ENCODE measurements at places on chromosomes 5 and 9. TPM values are rescaled to one million over a fixed set of nuclear protein-coding genes. Genes with fewer than 3 reads are reported as not detected.

DNA sequence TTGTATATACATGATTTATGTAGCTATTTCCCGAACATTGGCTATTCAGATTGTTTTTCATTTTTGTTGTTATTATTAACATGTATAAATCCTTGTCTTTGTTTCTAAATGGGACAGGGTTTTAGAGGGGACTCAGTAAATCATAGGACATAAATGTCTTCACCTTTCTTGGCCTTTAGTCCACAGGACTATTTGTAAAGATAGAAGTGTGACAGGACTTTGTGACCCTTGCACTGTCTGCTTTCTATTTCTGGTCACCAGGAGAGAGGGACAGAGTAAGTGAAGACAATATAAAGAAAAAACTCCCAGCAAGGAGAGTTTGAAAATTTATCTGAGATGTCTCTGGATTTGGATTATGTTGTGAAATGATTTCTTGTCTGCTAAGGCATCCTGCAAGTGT, 78.6 kb upstream of the GOLM1 start:
- H3K4me1 ChIP-seq = no peaks in the 10 kb centered on the region
- no peaks in the 10 kb centered on the region for H3K36me3 ChIP-seq
- no peak overlapping the region for H3K4me3 ChIP-seq
- H3K27ac ChIP-seq = no peak overlapping the region
- no peaks in the 10 kb centered on the region for H3K27me3 ChIP-seq

DNA sequence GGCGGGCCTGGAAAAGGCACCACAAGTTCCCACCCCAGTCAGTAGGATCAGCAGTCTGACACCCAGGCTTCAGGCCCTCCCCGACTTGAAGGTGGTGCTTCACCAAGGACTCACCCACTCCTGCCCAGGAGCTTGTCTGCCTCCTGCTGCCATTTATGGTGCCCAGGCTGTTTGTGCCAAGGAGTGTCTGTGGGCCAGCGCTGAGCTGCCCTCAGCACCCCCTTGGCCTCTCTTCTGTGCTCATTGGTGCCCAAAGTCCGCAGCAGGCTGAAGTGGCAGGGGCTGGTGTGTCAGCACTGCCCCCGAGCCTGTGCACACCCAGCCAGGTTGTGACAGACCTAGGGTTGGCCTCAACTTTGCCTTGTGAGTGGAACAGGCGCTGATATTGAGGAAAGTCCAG, 23.5 kb downstream of the JMY start:
- H3K4me1 ChIP-seq = no peaks in the 10 kb centered on the region
- no peak for DNase-seq
- no peak overlapping the region for H3K27ac ChIP-seq

- H3K4me3 ChIP-seq = no peak overlapping the region
- no peaks in the 10 kb centered on the region for H3K36me3 ChIP-seq
- no peak overlapping the region for H3K27ac ChIP-seq
- no peak for DNase-seq
Observed at GRCh38 chr5:14226149-14226548, 83.0 kb downstream of the TRIO start.

DNA sequence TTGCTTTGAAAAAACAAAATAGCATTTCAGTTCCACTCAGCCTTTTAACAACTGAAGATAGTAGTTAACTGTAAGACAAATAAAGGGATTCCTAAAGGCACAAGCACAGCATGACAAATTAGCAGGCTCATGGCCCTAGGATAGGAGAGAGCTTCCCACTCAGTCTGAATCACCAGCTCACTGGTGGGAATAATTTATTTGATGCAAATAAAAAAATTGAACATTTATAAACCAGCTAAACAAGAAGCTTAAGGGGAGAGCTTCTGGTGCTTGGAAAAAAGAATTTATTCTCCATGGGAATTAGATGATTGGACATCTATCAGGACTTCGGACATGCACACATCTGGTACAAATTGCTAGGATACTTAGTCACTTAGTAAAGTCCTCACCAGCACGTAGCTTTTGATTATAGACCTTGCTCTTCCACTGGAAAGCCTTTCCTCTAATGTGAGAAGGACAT, 294.1 kb upstream of the TNC start:
- DNase-seq = no peak
- no peaks in the 10 kb centered on the region for H3K27me3 ChIP-seq
- no peaks in the 10 kb centered on the region for H3K36me3 ChIP-seq
- H3K4me1 ChIP-seq = no peaks in the 10 kb centered on the region
- H3K27ac ChIP-seq = no peak overlapping the region

DNA sequence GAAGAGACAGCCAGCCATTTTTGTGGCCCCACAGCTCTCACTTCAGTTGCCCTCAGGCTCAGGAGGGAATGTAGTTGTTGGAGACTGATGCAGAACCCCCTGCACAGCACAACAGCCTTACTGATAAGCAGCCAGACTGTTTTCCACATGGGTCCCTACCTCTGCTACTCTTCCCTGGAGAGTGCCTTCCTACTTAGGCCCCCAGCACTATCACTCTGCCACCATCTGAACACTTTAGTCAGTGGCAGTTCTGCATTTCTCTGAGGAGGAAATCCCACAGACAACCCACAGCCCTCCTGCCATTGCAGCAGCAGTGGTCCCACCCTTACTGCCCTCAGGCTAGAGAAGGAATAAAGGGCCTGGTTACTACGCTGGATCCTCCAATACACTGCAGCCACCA, 61.8 kb upstream of the PTPRD start:
- no peak overlapping the region for H3K4me3 ChIP-seq
- H3K27me3 ChIP-seq = no peaks in the 10 kb centered on the region
- H3K36me3 ChIP-seq = no peaks in the 10 kb centered on the region

DNA sequence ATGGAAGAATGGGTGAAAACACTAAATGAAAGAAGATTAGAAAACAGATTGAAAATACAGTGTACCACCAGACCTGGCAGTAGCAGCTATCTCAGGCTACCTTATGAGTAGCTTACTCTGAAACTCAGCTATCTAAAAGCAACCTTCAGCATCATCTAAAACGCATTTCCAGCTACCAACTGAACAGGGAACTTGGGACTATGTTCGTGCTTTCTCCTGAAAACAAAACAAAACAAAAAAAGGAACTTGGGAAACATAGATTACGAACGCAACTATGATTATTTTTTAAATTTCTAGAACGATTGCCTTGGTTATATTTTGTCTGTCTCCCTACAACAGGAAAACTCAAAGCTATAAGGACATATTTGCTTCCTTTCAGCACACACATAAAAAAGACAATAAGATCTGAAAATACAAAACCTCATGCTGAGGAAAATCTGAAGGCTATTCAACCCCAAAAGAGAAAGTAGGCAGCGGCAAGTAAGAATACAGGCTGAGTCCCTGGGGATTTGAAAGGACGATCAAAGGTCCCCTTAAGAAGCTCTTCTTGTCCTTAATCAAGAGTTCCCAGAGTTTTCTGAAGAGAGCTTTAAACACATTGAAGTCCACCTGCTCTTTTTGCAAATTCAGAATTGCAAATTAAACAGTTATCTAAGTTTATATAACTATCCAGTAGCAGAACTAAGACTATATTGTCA, 53.4 kb downstream of the OR2K2 start:
- DNase-seq = no peak
- no peaks in the 10 kb centered on the region for H3K4me1 ChIP-seq
- no peak overlapping the region for H3K27ac ChIP-seq
- no peaks in the 10 kb centered on the region for H3K36me3 ChIP-seq

- no peaks in the 10 kb centered on the region for H3K27me3 ChIP-seq
- H3K36me3 ChIP-seq = no peaks in the 10 kb centered on the region
- no peak for DNase-seq
- H3K4me3 ChIP-seq = no peak overlapping the region
- H3K27ac ChIP-seq = no peak overlapping the region
Observed at GRCh38 chr9:137369911-137370764, 52.8 kb downstream of the EXD3 start.

DNA sequence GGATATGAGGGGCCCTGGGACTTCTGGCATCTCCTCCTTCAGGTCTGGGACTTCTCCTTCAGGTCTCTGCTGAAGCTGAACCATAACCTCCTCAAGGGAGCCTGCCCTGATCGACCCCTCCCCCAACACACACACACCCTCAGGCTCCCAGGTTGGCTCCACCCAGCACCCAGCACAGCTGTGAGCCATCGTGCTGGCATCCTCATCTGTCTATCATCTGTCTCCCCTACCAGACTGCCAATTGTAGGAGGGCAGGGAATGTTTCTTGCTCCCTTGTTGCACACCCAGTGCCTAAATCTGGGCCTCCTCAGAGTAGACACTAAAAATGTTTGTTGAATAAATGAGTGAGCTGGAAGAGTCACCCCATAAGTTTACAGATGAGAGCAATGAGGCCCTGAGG, 71.4 kb downstream of the LRSAM1 start:
- no peaks in the 10 kb centered on the region for H3K36me3 ChIP-seq
- H3K4me1 ChIP-seq = peaks cover 31% of the 10 kb centered on the region
- H3K4me3 ChIP-seq = no peak overlapping the region

- no peak overlapping the region for H3K27ac ChIP-seq
- no peak for DNase-seq
- peaks cover 9% of the 10 kb centered on the region for H3K4me1 ChIP-seq
- no peaks in the 10 kb centered on the region for H3K36me3 ChIP-seq
- no peak overlapping the region for H3K4me3 ChIP-seq
Observed at GRCh38 chr5:15835514-15835913, 335.5 kb downstream of the FBXL7 start.

GRCh38 chr5:92554447-92555085, 1026.5 kb downstream of the NR2F1-AS1 start:
- H3K4me1 ChIP-seq = no peaks in the 10 kb centered on the region
- H3K36me3 ChIP-seq = no peaks in the 10 kb centered on the region

- H3K4me1 ChIP-seq = no peaks in the 10 kb centered on the region
- no peaks in the 10 kb centered on the region for H3K36me3 ChIP-seq
- no peak overlapping the region for H3K27ac ChIP-seq
- H3K27me3 ChIP-seq = no peaks in the 10 kb centered on the region
- H3K4me3 ChIP-seq = no peak overlapping the region
Observed at GRCh38 chr9:30484690-30485089, 1899.8 kb upstream of the ACO1 start.

DNA sequence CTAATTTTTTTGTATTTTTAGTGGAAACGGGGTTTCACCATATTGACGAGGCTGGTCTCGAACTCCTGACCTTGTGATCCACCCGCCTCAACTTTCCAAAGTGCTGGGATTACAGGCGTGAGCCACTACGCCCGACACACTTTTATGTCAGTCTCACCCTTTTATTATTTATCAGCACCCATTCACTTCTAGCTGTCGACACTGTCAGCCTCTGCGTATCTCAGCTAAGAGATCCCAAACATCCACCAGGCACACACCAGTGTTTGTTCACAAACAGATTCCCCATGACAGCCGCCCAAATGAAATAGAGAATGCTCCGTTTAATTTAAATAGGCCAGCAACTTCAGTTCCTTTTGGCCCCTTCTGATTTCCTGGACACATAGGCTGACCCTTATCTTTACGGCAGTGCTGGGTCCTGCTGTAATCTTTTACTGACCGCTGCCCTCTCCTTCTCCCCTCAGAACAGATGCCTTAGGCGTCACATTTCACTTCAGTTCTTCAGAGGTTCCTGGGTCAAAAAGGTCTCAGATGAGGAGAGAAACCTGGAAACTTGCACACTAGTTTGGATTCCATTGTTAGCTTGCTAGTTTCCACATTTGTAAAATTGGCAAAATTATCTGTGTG, 43.1 kb upstream of the CKMT2 start:
- no peak for DNase-seq
- H3K4me1 ChIP-seq = no peaks in the 10 kb centered on the region
- no peak overlapping the region for H3K27ac ChIP-seq
- no peak overlapping the region for H3K4me3 ChIP-seq
- H3K36me3 ChIP-seq = no peaks in the 10 kb centered on the region

DNA sequence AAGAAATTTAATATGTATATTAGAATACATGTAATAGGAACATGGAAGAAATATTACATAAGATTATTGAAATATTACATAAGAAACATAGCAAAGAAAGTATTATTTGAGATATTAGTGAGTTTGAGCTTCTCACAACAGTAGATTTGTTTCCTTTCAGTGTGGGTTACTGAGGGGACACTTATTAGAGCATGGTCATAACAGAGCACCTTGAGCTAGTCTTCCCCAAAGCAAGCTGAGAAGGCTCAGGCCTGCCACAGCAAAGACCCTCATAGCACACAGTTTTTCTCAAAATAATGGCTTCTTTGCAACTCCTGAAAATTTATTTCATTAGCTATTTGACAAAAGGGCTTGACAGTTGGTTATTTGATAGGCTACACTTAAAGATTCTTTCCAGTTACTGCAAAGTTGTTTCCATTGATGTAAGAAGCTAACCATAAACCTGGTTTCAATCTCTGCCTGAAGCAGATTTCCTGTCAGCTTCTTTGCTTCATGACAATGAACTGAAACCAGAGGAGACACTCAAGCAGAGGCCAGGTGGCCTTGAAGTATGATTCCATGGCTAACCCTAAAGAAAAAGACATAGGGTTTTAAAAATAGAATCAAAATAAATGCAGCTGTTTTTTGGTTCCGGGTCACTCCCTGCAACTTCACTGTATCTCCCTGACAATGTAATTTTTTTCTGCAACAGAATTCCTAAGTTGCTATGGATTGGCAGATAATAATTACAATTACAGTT, 68.6 kb downstream of the ERMP1 start:
- no peaks in the 10 kb centered on the region for H3K4me1 ChIP-seq
- no peak overlapping the region for H3K4me3 ChIP-seq
- peaks cover 22% of the 10 kb centered on the region for H3K36me3 ChIP-seq
- no peak overlapping the region for H3K27ac ChIP-seq
- H3K27me3 ChIP-seq = no peaks in the 10 kb centered on the region

GRCh38 chr5:163276466-163276865, 160.9 kb upstream of the CCNG1 start:
- no peaks in the 10 kb centered on the region for H3K36me3 ChIP-seq
- H3K4me1 ChIP-seq = no peaks in the 10 kb centered on the region
- no peak overlapping the region for H3K4me3 ChIP-seq

DNA sequence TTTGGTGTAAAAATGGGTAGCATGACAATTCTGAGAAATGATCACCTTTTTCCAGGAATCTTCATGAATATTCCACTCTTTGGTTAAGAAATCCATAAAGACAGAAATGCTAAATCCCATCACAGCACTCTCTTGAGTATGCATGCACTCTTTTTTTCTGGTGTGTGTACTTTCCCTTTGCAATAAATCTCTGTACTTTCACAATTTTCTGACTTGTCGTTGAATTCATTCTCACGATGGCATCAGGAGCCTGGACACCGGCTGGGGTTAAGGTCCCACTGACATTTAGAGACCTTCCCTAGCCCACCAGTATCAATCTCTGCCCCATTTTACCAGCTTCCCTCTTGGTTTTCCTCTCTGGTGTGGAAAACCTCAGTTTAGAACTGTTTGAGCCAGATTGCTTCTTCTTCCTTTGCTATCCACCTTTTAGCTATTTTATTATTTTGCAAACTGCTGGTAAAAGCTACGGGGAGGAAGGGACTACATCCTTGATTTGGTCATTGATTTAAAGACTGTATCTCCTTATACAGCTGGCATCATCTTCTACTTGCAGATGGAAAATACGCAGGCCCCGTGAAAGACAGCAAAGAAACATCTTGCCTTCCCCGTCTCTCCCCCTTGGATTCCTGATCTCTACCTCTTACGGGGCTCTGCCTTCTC, 59.9 kb upstream of the ZFR start:
- no peak for DNase-seq
- H3K4me1 ChIP-seq = peaks cover 18% of the 10 kb centered on the region
- H3K27me3 ChIP-seq = no peaks in the 10 kb centered on the region
- no peaks in the 10 kb centered on the region for H3K36me3 ChIP-seq

Gene PCDHA9
- 0.48 TPM for total RNA-seq

Gene NOL8
- total RNA-seq = 31.0 TPM

Gene TAF1L
- total RNA-seq = not detected

Gene EXD3
- total RNA-seq = 50.7 TPM

Gene ADAMTS2
- 20.9 TPM for total RNA-seq

All from transverse colon (tissue), 4 donors.